ENCODE measurements at places on chromosomes 16 and 17. TPM values are rescaled to one million over a fixed set of nuclear protein-coding genes. Genes with fewer than 3 reads are reported as not detected.

ZKSCAN2 gene
- total RNA-seq, result 2.1 TPM

NAGS gene
- total RNA-seq, result 1.1 TPM

CCL17 gene
- not detected for total RNA-seq

CDH13 gene
- not detected for total RNA-seq

Measured in A549 treated with RU486 at 1 μM for 4 hours (cell line).